ENCODE measurements at places on chromosomes 2 and 18.

- DNase-seq: no peak
Observed at GRCh38 chr18:26511339-26512071, 36.8 kb downstream of the KCTD1 start.

DNA sequence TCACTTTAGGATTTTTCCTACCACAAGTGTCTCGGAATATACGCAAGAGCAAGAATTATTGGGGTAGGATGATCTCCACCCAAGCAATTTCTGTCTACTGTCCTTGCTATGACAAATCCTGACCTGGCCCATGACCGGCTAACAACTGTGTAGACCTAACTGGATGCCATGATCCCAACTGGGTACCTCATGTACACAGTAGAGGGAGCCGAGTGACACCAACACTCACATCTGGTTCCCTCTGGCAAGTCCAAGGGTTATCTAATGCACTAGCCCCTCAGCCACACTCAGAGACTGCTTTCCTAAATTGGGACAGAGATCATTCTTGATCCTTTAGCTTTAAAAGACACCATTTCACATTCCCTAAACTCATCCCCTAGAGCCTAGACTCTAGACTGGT, 60.7 kb upstream of the ZNF532 start:
- DNase-seq: no peak

GRCh38 chr2:171390941-171391516, 42.8 kb downstream of the METTL8 start:
- DNase-seq: no peak

- DNase-seq: no peak
Observed at GRCh38 chr2:20035955-20036666, 15.3 kb downstream of the LAPTM4A start.

- no peak for DNase-seq
Observed at GRCh38 chr2:164782323-164782722, 59.3 kb downstream of the COBLL1 start.

DNA sequence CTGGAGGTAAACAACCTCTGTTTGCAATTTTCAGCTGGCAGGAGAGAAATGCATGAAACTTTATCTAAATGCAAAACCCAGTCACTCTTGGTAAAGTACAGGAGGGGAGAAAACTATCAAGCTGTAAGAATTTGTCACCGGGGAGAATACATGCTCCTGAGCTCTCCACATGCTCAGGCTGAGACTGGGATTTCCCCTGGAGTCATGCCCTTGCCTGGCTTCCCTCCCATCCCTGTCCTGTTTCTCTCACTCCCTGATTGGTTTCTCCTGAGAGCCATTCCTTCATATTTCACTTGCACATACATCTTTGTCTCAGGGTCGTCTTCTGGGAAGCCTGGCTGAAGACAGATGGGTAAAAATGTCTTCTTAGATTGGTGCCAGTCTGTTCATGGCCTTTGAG, 52.9 kb upstream of the SPATS2L start:
- DNase-seq: no peak

GRCh38 chr2:160859096-160859495, 301.1 kb upstream of the TANK start:
- DNase-seq: no peak

DNA sequence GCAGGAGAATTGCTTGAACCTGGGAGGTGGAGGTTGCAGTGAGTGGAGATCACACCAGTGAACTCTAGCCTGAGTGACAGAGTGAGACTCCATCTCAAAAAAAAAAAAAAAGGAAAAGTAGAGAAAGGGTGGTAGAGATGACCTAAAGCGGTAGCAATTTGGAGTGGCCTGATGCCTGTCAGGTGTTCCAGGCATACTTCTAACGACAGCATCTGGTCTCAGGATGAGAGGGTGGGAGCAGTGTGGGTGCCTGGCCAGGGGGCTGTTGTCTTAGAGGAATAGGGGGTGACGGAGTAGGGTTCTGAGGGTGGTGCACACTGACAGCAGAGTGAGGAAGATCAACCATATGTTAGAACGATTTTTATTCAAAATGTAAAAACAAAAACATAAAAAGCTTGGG, 21.8 kb downstream of the ZNF236 start:
- DNase-seq: no peak

- DNase-seq: no peak
Observed at GRCh38 chr2:220347626-220348025, 720.2 kb downstream of the SLC4A3 start.

- DNase-seq: no peak
Observed at GRCh38 chr18:62935994-62936393, 220.7 kb downstream of the PHLPP1 start.

DNA sequence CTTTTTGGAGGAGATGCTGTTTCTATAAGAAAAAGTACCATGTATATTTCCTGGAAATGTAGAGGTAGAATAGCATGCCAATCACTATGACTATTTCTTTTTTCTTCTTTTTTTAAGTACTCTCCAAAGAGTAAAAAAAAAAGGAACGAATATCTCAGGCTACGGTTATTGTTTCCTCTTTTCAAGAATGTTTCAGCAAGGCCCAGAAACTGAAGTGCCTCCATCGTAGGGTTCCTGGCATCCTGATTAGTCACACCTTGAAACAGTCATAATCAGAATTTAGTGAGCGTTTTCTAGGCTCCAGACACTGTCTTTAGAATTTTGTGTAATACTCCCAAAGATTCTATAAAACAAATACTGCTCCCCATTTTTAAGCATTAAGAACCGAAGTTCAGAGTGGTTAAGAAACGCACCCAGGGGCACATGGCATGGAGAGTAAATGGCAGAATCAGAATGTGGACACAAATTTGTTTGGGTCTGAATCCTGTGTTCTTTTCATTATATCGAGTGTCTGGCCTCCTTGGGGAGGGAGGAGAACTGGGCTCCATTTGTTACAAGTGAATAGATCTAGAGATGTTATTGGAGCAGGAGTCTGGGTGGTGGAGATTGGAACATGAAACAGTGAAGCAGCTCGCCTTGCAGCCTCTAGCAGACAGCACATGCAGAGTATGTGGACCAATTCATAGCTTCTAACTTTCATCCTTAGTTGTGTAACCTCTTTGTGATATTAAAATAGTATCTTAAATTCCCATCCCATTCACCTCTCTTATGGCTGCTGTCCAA, 26.7 kb downstream of the ZEB2 start:
- DNase-seq: no peak

GRCh38 chr2:10453905-10454298, 5.8 kb upstream of the ODC1 start:
- DNase-seq: no peak

DNA sequence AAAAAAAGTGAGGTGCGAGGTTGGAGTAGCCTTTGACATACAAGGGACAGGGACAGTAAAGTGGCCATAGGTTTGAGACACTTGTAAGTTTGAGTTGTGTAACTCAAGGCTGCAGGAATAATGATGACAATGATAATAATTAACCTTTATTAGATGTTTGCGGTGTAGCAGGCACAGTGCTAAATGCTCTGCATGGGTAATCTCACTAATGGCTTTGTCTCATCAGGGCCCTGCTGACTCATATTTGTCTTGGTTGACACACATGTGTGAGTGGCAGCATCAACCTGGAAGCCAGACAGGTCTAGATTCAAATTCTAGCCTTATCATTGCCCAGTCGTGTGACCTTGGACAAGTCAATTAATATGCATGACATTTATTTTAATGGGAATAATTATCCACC, 126.2 kb downstream of the FSHR start:
- DNase-seq: no peak

- DNase-seq: no peak
Observed at GRCh38 chr2:168186452-168186851, 60.9 kb downstream of the STK39 start.

DNA sequence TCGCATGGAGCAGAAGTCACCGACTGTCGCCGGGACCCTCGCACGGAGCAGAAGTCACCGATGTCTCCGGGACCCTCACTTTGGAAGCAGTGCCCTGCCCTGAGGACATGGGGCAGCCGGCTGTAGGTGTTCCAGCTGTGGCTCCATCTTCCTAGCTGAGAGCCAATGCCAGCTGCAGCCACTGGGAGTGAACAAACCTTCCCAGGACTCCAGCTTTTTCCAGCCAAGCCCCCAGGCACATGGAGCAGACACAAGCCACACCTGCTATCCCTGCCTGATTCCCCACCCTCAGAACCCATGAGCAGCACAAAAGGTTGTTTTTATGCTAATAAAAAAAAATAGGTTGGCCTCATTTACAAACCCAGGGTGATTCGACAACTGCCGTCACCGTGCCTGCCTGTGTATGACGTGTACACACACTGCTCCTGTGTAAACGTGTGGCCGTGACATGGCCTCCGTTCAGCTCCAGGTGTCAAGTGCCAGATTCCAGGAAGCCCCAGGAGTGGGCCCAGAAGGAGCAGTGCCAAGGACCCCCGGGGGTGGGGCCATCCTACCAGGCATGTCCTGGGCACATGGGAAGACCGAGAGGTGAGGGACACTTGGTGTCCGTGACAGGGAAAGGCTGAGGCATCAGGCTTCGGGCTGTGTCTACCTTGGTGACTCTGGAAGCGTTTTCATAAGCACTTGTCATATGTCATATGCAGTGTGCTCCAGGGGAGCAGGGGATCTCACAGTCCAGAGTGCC, 91.5 kb downstream of the EIPR1 start:
- no peak for DNase-seq

GRCh38 chr2:107005853-107006252, 119.9 kb upstream of the ST6GAL2 start:
- no peak for DNase-seq

- DNase-seq: no peak
Observed at GRCh38 chr2:68031043-68031442, 31.8 kb downstream of the C1D start.

- no peak for DNase-seq
Observed at GRCh38 chr18:48318436-48318835, 90.7 kb downstream of the ZBTB7C start.

- no peak for DNase-seq
Observed at GRCh38 chr2:121400201-121400600, 115.2 kb upstream of the TFCP2L1 start.

DNA sequence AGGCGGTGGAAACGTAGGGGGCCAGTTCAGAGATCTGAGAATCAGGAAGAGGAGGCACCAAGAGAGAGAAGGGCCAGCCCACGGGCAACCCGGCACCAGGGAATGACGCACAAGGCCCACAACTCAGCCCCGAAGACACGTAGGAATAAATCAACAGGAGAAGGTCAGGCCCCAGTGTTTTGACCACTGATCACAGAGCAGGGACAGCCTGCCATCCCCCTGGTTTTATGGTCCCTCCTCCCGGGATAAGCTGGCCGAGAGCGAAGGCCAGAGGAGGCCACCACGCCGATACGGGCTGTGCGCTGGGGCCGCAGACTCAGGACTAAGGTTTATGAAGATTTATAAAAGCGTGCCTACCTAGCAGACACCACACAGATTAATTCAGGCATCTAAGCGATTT, 341.4 kb downstream of the ZNF516 start:
- DNase-seq: no peak

- no peak for DNase-seq
Observed at GRCh38 chr2:30314981-30315380, 83.6 kb downstream of the LBH start.

DNA sequence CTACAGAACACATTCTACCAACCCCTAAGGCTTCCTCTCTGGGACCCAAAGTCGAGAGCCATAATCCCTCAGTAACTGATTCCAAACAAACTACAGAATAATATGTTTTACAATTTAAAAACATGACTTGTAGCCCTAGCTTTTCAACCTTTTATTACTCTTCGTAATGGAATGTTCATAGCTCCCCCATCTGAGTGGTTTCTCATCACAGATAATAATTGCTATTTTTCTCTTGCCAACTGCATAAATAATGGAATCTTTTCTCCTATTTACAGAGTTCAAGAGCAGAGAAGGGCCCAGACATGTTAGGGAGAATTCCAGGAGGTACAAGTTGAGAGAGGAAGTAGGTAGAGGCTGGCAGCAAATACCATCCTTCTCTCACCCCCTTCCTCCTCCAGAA, 59.9 kb upstream of the CERS6 start:
- no peak for DNase-seq

- no peak for DNase-seq
Observed at GRCh38 chr2:65539633-65540032, 107.2 kb upstream of the SPRED2 start.

GRCh38 chr2:159086342-159086741, 117.9 kb downstream of the TANC1 start:
- no peak for DNase-seq

- no peak for DNase-seq
Observed at GRCh38 chr2:145599756-145600155, 1079.8 kb upstream of the ZEB2 start.

GRCh38 chr2:42693013-42693615, 70.8 kb downstream of the OXER1 start:
- DNase-seq: no peak

DNA sequence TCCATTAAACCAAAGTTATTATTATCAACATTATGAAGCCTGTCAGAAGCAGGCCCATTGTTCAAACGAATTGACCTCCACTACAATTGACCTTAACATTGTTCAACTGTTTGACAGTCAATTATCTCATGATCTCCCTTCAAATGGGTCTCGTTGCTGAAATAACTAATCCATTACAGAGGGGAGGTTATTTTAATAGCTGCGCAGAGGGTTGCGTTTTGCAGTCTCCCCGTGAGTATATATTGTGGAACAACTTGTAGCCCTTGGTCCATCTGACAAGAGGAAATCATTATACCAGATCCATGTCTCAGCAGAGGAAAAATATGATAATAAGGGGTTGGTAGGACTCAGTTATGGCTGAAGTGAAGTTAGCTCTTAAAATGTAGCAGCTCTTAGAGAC, 159.1 kb downstream of the ALK start:
- no peak for DNase-seq

DNA sequence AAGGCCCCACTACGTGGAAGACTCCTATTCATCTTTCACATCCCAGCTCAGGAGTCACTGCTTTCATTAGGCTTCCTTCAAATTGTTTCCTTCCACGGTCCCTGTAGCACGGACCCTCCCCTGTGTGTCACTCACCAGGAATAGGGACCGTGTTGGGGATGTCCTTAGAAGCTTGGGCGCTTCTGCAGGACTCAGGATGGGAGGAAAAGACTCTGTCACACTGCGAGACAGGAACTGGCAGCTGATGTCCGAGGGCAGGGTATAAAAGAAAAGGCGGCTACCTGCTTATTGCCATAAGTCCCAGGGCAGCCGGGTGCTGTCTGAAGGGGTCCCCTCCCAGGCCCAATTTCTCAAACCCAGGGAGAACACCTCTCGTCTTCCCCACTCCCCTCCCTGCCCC, 79.1 kb downstream of the BCL2L11 start:
- no peak for DNase-seq

- DNase-seq: no peak
Observed at GRCh38 chr2:146158072-146158674, 1638.3 kb upstream of the ZEB2 start.

GRCh38 chr2:40820319-40820718, 368.4 kb upstream of the SLC8A1 start:
- DNase-seq: no peak

DNA sequence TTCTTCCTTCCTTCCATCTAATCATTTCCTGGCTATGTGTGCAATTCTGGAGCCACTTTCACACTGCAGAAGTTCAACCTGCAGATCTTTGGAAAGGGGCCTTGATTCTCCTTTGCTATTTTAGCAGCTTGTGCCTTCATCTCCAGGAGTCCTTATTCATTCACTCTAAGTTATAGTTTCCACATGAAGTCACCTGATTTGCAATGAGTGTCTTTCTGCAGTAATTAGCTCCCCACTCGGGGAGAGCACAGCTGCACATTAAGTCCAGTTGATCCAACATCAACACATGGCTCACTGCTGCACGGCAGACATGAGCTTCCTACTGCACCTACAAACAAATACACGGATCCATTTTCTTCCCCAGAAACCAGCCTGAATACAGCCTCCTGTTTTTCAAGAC, 323.1 kb upstream of the TNP1 start:
- no peak for DNase-seq
